Breast epithelium (tissue), 4 donors: ENCODE measurements at places on chromosomes 1 and 21. TPM values are rescaled to one million over a fixed set of nuclear protein-coding genes. Genes with fewer than 3 reads are reported as not detected.

- no peak for DNase-seq
Observed at GRCh38 chr1:21734526-21734925, 48.4 kb downstream of the USP48 start.

GRCh38 chr21:17482928-17483327 lies 29.9 kb upstream of the CXADR start:
- DNase-seq: no peak

DNA sequence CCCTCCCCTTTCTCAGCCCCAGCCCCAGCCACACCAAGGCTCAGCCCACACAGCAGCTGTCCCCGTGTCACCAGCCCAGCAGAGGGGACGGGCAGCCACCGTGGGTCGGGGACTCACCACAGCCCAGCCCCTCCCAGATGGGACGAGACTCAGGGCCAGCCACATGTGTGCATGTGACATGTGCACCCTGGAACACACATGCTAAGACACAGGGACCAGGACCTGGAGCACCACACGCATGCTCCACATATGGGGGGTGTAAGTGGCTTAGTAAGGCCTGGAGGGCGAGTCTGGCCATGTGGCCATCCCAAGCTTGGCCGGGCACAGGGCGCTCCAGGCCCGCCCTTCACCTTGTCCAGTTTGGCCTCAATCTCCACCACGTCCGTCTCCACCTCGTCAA lies 4.0 kb downstream of the ACAP3 start:
- DNase-seq: no peak

DNA sequence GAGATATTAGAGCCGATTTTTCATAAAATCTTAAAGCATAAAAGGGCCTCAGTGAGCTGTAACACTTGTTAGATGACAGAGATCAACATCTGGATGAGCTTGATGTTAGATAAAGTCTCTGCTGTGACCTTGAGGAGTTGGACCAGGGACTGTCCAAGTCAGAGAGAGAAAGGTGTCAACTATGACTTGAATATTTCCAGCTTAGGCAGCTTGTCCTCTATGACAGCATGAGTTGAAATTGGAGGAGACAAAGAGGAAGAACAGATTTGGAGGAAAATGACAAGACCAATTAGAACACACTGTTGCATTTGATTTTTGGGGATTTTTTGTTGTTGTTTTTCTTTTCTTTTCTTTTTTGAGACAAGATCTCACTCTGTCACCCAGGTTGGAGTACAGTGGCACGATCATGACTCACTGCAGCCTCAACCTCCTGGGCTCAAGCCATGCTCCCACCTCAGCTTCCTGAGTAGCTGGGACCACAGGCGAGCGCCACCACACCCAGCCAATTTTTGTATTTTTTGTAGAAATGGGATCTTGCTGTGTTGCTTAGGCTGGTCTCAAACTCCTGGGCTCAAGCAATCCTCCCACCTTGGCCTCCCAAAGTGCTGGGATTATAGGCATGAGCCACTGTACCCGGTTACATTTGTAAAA lies 35.3 kb upstream of the CLIC4 start:
- no peak for DNase-seq

GRCh38 chr1:204461331-204462228 lies 33.0 kb downstream of the PIK3C2B start:
- no peak for DNase-seq

Gene KCNA3
- 0.96 TPM for total RNA-seq
